ENCODE measurements at places on chromosomes 11 and 22. TPM values are rescaled to one million over a fixed set of nuclear protein-coding genes. Genes with fewer than 3 reads are reported as not detected.

- H3K27me3 ChIP-seq: no peaks in the 10 kb centered on the region
- H3K27ac ChIP-seq: no peak overlapping the region
- no peaks in the 10 kb centered on the region for H3K4me1 ChIP-seq
- H3K36me3 ChIP-seq: no peaks in the 10 kb centered on the region
- H3K4me3 ChIP-seq: no peak overlapping the region
Observed at GRCh38 chr11:113202431-113202830, 112.0 kb upstream of the TTC12 start.

Gene CARD10
- 1.1 TPM for total RNA-seq

GRCh38 chr11:62513626-62514025 lies 33.0 kb downstream of the AHNAK start:
- no peak overlapping the region for H3K4me3 ChIP-seq
- H3K4me1 ChIP-seq: peaks cover 3% of the 10 kb centered on the region
- H3K36me3 ChIP-seq: no peaks in the 10 kb centered on the region
- no peak overlapping the region for H3K27ac ChIP-seq
- H3K27me3 ChIP-seq: peaks cover 8% of the 10 kb centered on the region

Gene UPK3A
- 0.47 TPM for total RNA-seq

DNA sequence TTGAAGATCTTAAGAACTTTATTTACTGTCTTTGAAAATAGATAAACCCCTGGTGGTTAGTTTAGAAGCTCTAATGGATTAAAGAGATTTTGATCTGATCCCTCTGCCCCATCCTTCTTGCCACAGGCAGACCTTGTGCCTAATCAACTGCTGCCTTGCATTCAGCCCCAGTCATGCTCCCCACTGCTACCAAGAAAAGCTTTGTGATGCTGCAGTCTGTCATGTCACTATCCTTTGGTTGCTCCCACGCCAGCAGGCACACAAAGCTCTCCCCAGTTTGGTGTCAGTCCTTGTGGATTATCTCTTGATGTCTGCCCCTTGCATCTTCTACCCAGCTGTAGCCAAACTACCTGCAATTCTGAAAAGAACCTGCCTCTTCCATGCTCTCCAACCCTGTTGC lies 112.2 kb downstream of the MTNR1B start:
- no peak overlapping the region for H3K27ac ChIP-seq
- H3K4me1 ChIP-seq: no peaks in the 10 kb centered on the region
- H3K27me3 ChIP-seq: no peaks in the 10 kb centered on the region
- no peak for DNase-seq
- no peaks in the 10 kb centered on the region for H3K36me3 ChIP-seq

DNA sequence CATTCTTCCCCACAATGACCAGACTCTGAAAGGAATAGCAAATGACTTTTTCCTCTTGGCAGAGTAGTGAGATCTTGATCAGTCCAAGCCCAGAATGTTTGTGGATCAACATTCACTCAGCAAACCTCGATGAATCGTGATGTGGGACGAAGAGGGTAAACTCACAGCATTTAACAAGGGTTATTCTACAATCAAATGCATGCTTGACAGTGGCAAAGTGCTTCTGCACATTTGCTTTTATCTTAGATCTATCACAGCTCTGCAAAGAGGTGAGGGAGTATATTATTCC lies 31.8 kb downstream of the TMPRSS5 start:
- no peaks in the 10 kb centered on the region for H3K36me3 ChIP-seq
- no peak for DNase-seq
- no peak overlapping the region for H3K4me3 ChIP-seq
- no peak overlapping the region for H3K27ac ChIP-seq
- no peaks in the 10 kb centered on the region for H3K27me3 ChIP-seq
- no peaks in the 10 kb centered on the region for H3K4me1 ChIP-seq

Gene MFRP
- not detected for total RNA-seq

Gene GAL3ST3
- 0.42 TPM for total RNA-seq

Gene TUB
- total RNA-seq: 2.5 TPM

GRCh38 chr11:15204711-15205110 lies 90.0 kb downstream of the INSC start:
- no peak for DNase-seq
- H3K27me3 ChIP-seq: no peaks in the 10 kb centered on the region
- H3K27ac ChIP-seq: no peak overlapping the region
- H3K4me3 ChIP-seq: no peak overlapping the region
- no peaks in the 10 kb centered on the region for H3K4me1 ChIP-seq

Gene KCNQ1OT1
- total RNA-seq: 0.42 TPM

Gene CRYBB2
- total RNA-seq: not detected

Gene C11orf65
- total RNA-seq: 1.8 TPM

- H3K36me3 ChIP-seq: no peaks in the 10 kb centered on the region
- no peak overlapping the region for H3K4me3 ChIP-seq
- H3K27ac ChIP-seq: no peak overlapping the region
Observed at GRCh38 chr11:98701541-98701940, 319.2 kb upstream of the CNTN5 start.

Gene VSIG10L2
- total RNA-seq: 0.09 TPM

DNA sequence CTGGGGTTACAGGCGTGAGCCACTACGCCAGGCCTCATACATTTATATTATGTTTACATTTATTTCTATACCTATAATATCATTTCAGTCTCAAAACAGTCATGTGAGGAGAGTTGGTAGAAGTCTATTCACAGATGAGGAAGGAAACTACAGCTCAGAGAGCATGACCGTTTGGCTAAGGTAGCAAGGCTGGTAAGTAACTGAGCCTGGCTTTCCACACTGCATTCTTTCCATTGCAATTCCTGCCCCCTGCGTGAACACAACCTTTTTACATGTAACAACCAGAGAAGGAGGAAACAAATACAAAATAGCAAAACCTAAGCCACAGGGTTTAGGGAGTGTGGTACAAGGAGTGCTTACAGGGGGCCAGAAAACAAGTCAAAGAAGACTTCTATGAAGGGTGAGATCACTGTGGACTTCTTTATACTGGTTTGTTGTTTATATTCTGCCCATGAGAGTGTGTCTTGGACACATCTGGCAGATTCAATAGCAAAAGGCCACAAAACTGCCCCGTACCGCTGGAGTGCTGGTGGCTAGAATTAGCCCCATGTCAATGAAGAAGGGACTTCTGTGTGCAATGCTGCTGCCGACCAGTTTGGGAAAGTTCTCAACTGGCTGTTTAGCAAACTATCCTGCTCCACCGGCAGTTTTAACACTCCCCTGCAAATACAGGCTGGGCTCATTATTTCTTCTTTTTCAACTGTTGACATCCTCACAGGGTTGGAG lies 19.0 kb downstream of the MICAL3 start:
- H3K4me3 ChIP-seq: no peak overlapping the region
- peaks cover 2% of the 10 kb centered on the region for H3K4me1 ChIP-seq
- no peak overlapping the region for H3K27ac ChIP-seq
- no peaks in the 10 kb centered on the region for H3K36me3 ChIP-seq
- H3K27me3 ChIP-seq: peaks cover 30% of the 10 kb centered on the region

Gene MS4A3
- total RNA-seq: 7.8 TPM

- H3K27ac ChIP-seq: peak overlapping the region; percentile 12
- no peaks in the 10 kb centered on the region for H3K4me1 ChIP-seq
- peak; percentile 34 for DNase-seq
Observed at GRCh38 chr11:58629857-58630256, 7.4 kb downstream of the CNTF start.

DNA sequence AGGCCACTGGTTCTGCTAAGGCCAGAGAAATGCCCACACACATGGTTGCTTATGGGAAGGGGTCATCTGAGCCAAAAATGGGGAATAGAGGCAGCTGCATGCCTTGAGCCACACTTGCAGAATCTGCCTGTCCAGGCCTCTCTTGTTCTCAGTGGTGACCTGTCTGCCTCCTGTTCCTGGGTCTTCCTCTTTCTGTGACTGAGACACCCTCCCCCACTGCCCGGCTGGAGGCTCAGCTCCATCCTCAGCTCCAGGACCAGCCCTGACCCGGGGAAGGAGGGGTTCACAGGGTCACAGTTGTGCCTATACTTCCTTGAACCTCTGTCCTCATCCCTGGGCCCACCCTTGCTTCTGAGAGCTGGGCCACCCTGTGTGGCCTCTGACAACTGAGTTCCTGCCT lies 52.3 kb downstream of the CSF2RB start:
- DNase-seq: no peak
- H3K4me1 ChIP-seq: no peaks in the 10 kb centered on the region
- no peaks in the 10 kb centered on the region for H3K27me3 ChIP-seq
- H3K4me3 ChIP-seq: no peak overlapping the region

Gene NLRP6
- total RNA-seq: 0.90 TPM

DNA sequence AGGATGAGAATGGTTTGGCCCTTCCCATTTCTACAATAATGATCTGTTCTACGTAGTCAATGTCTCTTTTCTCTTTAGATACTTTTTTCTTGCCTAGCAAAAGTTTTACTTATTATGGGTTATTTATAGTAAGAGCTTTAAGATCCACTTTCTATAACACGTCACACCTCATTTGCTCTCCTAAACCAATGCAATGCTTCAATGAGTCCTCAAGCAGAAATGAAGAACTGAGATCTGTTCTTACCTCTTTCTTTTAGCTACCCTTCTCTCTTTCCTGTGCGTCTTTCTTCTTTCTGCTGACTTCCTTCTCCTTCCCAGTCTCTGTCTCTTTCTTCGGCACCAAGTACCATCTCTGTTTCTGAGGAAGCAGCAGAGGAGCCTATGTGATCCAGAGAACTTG lies 61.8 kb downstream of the SNX19 start:
- H3K4me1 ChIP-seq: no peaks in the 10 kb centered on the region
- no peak overlapping the region for H3K4me3 ChIP-seq
- H3K27me3 ChIP-seq: no peaks in the 10 kb centered on the region

Gene SNX15
- total RNA-seq: 10.6 TPM

GRCh38 chr11:131823772-131824171 lies 453.4 kb downstream of the NTM start:
- H3K27me3 ChIP-seq: no peaks in the 10 kb centered on the region
- no peaks in the 10 kb centered on the region for H3K4me1 ChIP-seq
- H3K27ac ChIP-seq: no peak overlapping the region

- H3K27me3 ChIP-seq: no peaks in the 10 kb centered on the region
- H3K4me3 ChIP-seq: no peak overlapping the region
- H3K36me3 ChIP-seq: no peaks in the 10 kb centered on the region
- H3K27ac ChIP-seq: no peak overlapping the region
Observed at GRCh38 chr22:27715106-27715505, 86.5 kb downstream of the MN1 start.

DNA sequence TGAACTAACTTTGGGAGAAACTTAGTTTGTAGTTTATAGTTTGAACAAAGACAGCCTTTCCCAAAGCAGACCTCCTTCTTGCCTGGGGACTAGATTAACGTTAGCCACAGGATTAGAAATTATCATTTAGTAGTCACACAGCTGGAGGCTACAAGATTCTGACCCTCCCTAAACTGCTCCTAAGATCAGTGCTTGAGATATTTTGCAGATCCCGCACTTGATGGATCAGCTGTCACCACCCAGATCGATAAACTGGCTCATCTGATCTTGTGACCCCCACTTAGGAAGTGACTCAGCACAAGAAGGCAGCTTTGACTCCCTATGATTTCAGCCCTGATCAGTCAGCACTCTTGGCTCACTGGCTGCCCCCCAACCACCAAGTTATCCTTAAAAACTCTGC lies 1.6 kb downstream of the SLC22A24 start:
- no peaks in the 10 kb centered on the region for H3K4me1 ChIP-seq
- H3K27me3 ChIP-seq: no peaks in the 10 kb centered on the region
- H3K4me3 ChIP-seq: no peak overlapping the region
- H3K27ac ChIP-seq: no peak overlapping the region
- no peak for DNase-seq

- no peak overlapping the region for H3K27ac ChIP-seq
- H3K36me3 ChIP-seq: no peaks in the 10 kb centered on the region
- H3K27me3 ChIP-seq: peaks cover 22% of the 10 kb centered on the region
- DNase-seq: no peak
- H3K4me3 ChIP-seq: no peak overlapping the region
- no peaks in the 10 kb centered on the region for H3K4me1 ChIP-seq
Observed at GRCh38 chr22:27298332-27298731, 503.2 kb downstream of the MN1 start.

DNA sequence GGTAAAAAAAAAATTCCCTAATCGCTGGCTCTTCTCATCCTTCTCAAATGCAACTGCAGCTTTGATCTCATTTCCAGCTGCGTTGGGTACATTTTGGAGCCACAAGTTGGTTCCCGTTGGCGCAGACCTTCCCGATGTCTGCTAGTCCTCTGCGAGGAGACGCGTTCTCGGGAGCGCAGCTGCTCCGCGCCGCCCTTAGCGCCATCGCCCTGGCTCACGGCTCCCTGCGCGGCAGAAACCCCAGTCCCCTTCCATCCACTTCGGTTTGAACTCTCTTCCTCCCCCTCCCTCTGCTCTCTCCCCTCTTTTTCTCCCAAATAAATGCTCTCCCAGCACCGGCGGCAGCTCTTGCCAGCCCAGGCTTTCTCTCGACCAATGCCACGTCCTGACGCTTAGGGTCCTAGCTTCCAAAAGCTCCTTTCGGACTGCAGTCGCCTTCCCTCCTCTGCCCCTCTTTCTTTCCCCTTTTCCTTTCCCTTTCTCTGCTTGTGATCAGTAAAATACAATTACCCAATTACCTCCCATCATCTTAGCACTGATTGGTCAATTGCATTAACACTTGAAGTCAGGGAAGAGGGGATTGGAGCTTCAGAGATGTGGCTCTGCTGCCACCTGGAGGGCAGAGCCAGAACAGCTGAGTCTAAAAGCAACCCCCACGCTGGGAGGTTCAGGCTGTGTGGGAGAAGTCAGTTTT lies 1165.7 kb downstream of the LRRC4C start:
- peak overlapping the region; percentile 4 for H3K4me3 ChIP-seq
- no peak overlapping the region for H3K27ac ChIP-seq
- H3K27me3 ChIP-seq: peaks cover 6% of the 10 kb centered on the region
- H3K36me3 ChIP-seq: no peaks in the 10 kb centered on the region

Gene ANO9
- total RNA-seq: 26.3 TPM

Gene SDHAF2
- total RNA-seq: 34.8 TPM

DNA sequence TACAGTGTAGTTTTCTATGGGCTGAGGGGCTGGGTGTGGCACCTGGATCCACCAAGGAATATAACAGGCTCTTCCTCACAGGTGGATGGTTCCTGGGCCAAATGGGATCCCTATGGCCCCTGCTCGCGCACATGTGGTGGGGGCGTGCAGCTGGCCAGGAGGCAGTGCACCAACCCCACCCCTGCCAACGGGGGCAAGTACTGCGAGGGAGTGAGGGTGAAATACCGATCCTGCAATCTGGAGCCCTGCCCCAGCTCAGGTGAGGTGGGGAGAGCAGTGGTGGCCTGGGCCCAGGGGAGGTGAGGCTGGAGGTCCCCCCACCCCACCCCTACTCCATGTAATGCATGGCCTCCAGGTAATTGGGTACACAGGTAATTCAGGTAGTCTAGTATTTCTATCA lies 20.7 kb downstream of the ADAMTS15 start:
- H3K27ac ChIP-seq: no peak overlapping the region
- no peaks in the 10 kb centered on the region for H3K36me3 ChIP-seq
- H3K4me1 ChIP-seq: no peaks in the 10 kb centered on the region
- H3K4me3 ChIP-seq: no peak overlapping the region
- no peak for DNase-seq

DNA sequence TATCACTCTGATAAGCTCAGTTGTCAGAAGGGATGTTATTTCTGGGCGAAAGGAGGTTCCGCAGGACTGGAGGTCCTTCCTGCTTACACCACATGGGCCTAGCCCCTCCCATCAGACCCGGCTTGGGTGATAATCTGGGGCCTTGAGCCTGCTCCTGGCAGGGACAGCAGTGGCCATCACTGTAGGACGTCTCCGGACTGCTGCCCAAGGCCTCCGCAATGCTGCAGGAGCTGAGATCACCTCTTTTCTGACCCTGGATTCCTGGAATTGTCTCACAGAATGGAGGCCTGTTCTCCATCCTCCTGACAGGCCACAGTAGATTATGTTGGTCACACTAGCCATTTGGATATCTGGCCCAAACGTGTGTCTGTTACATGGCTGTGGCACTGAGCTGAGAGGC lies 9.2 kb upstream of the BIK start:
- peaks cover 27% of the 10 kb centered on the region for H3K4me1 ChIP-seq
- H3K4me3 ChIP-seq: no peak overlapping the region
- H3K36me3 ChIP-seq: no peaks in the 10 kb centered on the region
- DNase-seq: no peak
- no peak overlapping the region for H3K27ac ChIP-seq

Gene ANGPTL5
- not detected for total RNA-seq

All from thymus (tissue), 14 donors.